CD4-positive, alpha-beta T cell treated with Interleukin-6 for 4 hours (primary cell): ENCODE measurements at places on chromosomes 11 and 22.

- DNase-seq, result no peak
Observed at GRCh38 chr22:43720716-43721115, 91.4 kb downstream of the EFCAB6 start.

- DNase-seq, result no peak
Observed at GRCh38 chr11:3675971-3676370, 4.8 kb upstream of the CHRNA10 start.

DNA sequence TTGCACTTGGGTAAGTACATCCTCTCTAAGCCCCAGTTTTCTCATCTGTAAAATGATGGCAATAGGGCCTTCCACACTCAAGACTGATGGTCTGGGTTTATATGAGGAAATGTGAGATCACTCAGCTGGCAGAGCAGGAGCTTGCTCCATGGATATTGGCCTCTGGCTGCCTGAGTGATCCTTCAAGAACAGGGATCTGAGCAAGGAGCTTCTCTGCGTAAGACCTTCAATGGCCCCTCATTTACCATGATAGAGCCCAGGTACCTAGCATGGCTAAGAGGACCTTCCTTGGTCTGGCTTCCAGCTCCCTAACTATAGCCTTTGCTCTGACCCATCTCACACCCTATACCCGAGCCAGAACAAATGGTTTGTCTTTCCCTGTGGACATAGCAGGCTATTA lies 5.5 kb downstream of the ROBO4 start:
- no peak for DNase-seq

DNA sequence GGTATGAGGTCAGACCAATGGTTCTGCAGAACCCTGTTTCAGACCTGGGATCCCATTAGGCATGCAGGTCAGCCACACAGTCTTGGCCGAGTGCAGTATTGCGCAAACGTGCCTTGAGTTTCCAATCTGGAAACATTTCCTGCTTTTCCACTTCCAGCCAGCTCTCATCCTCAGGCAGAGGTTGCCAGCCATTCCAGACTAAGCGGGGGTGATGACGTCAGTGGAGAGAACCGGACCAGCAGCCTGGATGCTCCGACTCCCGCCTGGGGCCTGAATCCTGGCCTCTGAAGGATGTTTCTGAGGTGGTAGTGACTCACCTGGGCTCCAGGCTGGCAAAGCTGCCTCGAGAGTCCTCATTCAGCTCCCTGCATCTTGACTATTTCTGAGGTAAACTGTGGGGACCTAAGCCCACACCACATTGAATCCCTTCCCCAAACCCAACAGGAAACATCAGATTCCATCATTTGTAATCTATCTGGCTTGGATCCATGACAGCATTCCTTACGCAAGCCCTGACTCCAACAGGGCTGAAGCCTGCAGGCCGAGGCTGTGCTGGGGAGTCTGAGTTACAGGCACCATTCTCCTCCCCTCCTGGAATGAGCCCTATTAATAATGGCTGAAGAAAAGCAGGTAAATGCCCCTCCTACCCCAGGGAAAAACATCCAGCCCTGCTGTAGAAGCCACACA lies 83.0 kb downstream of the ABTB2 start:
- DNase-seq, result no peak

- no peak for DNase-seq
Observed at GRCh38 chr22:36284171-36284571, 31.2 kb downstream of the APOL1 start.

DNA sequence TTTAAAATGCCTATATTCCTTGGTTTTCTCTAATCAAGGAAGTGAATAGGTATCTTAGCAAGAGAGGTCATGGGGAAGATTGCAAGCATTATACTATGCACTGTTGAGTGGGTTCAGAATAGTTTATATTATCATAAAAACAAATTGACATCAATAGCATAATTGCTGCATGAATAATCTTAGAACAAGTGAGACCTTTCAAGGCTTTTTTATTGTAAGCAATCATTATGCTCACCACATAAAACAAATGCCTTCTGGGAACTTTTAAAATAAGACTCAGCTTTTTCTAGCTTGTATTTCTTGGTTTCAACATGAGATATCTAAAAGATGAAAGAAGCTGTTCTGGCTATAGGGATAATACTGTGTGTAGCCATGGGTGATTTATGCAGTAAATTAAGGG lies 135.6 kb upstream of the ZC3H12C start:
- no peak for DNase-seq

GRCh38 chr11:12287374-12288211 lies 89.8 kb upstream of the PARVA start:
- DNase-seq, result no peak

GRCh38 chr11:83257761-83258168 lies 28.4 kb downstream of the CCDC90B start:
- DNase-seq, result no peak

GRCh38 chr11:128786507-128786906 lies 80.6 kb downstream of the KCNJ1 start:
- DNase-seq, result no peak

- DNase-seq, result no peak
Observed at GRCh38 chr22:39725351-39726035, 154.9 kb downstream of the CACNA1I start.

- peak; percentile 30 for DNase-seq
Observed at GRCh38 chr11:114315749-114316368, 19.7 kb downstream of the NNMT start.

GRCh38 chr22:20084547-20085413 lies 4.7 kb downstream of the DGCR8 start:
- peak; percentile 20 for DNase-seq

DNA sequence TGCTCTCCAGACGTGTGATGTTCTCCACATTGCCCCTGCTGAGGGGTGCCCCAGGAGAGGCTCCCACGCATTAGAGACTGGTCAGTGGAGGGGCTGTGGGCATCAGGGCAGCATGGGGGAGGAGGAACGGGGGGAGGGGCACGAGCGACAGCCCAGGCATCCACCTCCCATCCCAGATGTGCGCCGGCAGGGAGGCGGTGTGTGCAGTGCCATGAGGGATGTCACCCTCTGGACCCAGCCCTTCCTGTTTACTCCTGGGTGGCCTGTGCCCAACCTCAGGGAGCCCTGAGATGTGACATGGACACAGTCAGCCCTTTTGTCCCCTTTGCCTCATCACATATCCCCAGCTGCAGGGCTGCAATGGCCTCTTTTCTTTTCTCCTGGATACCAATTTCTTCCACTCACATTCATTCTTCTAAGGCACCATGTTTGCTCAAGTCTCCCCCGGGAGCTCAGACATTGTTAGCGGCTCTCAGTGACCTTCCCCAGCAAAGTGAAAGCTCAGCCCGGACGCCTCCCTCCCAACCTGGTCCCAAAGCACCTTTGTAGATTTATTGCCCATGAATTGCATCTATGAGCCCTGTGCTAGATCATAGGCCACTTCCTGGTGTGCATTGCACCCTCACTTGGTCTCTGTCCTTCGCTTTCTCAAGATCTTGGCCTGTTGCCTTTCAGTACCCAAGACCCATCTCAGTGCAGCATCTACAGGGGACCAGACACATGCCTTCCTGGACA lies 150.6 kb downstream of the CEP164 start:
- DNase-seq, result no peak

GRCh38 chr11:66555416-66555815 lies 8.7 kb downstream of the ACTN3 start:
- no peak for DNase-seq

- DNase-seq, result no peak
Observed at GRCh38 chr11:76167590-76167989, 38.7 kb downstream of the WNT11 start.
